ENCODE measurements at places on chromosomes 4 and X.

- no peak for DNase-seq
Measured at GRCh38 chr4:127364397-127364796, 268.4 kb upstream of the INTU start.

DNA sequence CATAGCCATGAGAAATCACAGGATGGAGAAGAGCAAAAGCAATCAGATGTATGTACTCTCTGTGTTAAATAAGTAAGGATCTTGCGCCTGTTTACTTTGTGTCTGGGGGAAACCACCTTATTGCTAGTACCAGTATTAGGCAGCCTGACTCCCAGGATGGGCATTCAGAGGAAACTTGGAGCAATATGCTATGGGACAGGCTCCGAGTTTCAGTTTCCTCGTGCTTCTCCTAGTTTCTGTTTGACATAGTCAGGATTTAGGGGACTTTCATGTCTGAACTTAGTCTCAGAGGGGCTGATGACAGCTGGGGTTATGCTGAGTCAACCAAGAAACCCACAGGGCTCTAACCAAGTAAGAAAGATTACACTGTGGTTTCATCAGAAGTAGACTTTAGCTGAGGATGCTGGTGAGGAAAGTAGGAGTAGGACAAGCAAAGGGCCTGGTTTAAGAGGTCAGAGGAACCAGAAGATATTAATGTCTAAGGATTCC lies 13.5 kb downstream of the NSUN7 start:
- peak; percentile 21 for DNase-seq

DNA sequence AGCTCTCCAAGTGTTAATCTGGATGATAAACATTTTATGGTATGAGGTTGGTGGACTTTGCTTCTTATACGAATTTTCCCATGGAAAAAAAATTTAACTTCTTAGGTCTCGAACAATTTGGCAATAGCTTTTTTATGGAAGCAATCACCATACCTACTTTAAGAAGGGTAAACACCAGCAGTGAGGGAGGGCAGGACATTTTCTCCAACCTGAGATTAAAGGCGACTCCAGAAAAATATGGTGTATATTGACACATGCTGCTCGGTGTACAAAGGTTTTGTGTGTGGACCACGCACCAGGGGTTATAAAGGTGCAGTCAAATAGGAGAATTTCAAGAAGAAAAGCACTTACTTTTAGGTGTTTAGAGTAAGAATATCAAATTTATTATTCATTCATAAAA lies 34.2 kb upstream of the SULT1E1 start:
- DNase-seq: no peak

DNA sequence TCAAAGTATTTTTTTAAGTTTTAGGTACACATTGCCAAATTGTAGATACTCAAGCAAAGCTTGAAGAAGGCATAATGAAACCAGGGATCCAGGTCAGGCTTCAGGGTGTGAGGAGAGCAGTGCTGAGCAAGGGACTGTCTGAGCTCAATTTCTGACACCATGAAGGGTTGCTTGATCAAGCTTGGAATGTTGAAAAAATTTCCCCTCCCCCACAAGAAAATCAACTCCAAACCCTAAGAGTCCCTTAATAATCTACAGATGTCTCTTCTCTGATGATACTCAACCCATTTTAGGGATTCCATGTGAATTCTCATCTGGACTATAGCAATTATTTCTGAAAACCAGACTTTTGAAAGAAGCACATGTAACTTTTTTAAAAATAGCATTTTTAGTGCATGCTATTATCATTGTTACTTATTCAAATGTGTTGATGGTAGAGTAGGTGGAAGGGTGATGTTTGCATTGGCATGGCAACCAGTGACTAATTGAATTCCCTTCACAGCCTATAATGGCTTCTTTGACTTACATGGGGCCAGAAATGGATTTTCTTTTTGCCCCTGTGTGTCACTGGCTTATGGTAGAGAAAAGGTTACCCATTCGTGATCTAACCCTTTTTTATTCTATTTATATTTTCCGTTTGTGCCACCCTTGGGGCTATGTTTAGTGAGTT lies 252.0 kb downstream of the FBXW7 start:
- no peak for DNase-seq

DNA sequence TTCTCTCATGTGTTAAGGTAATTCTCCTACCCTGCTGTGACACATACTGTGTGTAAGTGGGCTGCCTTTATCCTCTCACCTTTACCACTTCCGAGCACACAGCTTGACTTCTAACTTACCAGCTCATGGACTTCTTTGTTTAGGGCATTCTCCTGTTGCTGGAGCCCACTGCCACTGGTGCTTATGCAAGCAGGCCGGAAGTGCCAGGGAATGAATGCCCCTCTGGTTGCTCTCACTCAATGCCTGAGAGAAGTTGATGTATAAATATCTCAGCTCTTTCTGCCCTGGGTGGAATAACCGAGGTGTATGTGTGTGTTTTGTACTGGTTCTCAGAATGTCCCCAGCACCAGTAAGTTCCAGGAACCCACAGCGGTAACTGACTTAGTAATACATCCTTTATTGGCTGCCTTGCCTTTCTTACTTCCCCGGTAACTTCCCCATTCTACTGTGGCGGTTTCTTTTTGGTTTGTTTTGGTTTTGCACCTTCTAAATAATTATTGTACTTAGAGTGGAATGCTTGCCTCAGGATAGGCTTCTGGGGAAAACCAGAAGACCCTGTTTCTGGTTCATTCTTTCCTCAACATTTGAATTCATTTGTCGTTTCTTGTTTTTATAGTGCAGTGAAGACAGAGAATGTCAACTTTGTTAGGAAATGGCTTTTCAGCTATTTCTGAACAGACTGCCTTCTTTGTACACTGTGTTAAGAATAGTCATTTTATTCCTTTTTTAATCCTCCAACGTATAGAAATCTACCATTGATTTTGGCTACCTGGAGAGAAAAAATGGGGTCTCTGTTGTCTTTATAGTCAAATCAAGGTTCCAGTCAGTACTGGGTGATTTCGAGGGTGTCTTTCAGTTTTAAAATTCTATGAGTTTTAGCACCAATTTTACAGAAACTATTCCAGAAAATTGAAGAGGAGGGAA lies 45.4 kb downstream of the CXorf58 start:
- DNase-seq: peak; percentile 4

GRCh38 chr4:18020145-18020670 lies 1.3 kb downstream of the LCORL start:
- no peak for DNase-seq

GRCh38 chr4:1871471-1872021 lies 353 bp downstream of the NSD2 start:
- no peak for DNase-seq

GRCh38 chr4:74623041-74623440 lies 171.3 kb downstream of the BTC start:
- no peak for DNase-seq

DNA sequence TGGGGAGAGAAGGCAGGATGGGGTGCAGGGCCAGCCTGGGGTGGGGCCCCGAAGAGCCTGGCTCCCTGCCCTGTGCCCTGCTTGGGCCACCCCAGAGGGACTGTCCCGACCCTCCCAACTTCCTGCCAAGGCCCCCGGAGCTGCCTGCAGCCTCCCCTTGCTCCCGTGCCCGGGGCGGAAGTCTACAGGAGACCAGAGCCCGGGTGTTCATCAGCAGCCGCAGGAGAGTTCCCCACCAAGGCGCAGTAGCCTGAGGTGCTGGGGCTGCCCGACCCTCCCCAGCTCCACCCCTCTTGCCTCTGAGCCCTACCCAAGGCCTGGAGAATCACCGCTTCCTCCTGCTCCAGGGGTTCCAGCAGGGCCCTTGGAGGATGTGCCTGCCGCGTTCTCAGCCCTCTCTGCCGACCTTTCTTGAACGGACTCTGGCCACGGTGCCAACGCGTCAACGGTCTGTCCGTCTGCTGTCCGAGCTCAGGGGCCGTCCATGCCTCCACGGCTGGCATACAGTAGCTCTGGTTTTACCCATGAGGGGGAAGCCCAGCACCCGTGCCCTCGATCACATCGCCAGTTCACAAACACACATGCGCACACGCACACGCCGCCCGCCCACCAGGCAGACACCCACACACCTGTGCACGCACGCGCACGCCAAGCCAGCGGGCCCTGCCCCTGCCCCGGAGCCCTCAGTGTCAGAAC lies 36.0 kb upstream of the SPON2 start:
- DNase-seq: no peak

- DNase-seq: no peak
Measured at GRCh38 chr4:70996018-70996360, 2.5 kb downstream of the DCK start.

DNA sequence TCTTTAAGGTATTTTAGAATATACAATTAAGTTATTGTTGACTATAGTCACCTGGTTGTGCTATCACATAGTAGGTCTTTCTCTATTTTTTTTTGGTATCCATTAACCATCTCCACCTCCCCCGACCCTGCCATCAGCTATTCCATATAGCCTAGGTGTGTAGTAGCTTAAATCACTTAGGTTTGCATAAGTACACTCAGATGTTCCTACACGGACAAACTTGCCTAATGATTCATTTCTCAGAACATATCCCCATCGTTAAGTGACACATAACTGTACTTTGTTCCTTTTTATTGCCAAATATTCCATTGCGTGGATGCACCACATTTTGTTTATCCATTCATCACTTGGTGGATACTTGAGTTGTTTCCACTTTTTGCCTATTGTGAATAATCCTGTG lies 67.9 kb downstream of the SLAIN2 start:
- no peak for DNase-seq

- DNase-seq: no peak
Measured at GRCh38 chrX:5683996-5684395, 544.7 kb downstream of the NLGN4X start.

DNA sequence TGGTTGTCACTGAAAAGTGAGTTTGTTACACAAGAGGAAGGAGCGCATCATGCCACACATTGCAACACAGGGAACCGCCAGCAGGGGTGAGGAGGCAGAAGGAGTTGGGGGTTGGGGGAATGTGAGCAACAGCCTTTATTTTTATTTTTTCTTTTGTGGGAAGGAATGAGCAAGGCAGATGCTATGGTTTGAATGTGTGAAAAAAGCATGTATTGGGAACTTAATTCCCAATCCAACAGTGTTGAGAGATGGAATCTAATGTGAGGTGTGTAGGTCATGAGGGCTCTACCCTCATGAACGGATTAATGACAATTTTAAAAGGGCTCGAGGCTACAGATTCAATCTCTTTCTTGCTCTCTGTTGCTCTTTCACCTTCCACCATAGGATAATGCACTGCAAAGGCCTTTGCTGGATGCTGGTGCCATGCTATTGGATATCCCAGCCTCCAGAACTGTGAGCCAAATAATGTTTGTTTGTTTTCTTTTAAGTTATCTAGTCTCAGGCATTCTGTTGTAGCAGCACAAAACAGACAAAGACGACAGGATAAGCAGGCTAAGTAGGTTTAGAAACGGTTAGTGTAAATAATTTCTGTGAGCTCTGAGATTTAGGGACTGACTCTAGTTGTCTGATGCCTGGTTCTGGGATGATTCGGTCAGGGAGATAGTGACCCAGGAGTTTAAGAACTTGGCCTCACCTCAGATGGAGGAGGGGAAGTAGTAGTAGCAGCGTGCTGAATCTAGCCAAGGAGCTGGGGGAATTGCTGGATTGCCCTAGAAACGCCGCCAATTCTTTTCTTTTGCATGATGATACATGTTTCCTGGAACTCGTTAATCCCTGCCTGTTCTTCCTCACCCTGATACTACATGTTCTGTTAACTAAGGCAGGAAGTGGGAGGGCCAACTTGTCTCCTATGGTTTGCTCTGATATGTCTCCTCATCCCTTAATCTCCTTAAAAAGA lies 156.6 kb upstream of the CTSO start:
- no peak for DNase-seq
